ENCODE measurements at places on chromosomes 2 and 18. TPM values are rescaled to one million over a fixed set of nuclear protein-coding genes. Genes with fewer than 3 reads are reported as not detected.

- H3K27me3 ChIP-seq, result no peaks in the 10 kb centered on the region
- no peak overlapping the region for H3K4me3 ChIP-seq
- H3K4me1 ChIP-seq, result no peaks in the 10 kb centered on the region
- H3K36me3 ChIP-seq, result no peaks in the 10 kb centered on the region
- DNase-seq, result no peak
- no peak overlapping the region for H3K27ac ChIP-seq
Measured at GRCh38 chr2:239042046-239042445, 194.2 kb downstream of the TWIST2 start.

DNA sequence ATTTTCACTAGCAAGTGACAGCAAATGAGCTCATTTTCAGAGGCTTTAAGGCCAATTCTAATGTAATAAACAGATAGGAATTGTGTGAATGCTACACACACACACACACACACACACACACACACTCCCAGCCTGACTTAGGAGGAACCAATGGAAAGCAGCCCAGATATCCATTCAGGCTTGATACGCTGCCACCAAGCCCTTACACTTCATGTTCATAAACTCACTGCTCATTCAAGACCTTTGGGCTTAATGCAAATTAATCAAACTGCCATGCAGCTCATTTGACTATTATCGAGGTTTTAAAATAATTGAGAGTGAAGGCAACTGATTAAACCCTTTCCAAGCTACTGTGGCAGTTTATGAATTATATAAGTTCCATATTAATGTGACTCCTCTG, 298.9 kb upstream of the NCKAP5 start:
- no peaks in the 10 kb centered on the region for H3K36me3 ChIP-seq
- H3K4me3 ChIP-seq, result no peak overlapping the region
- no peak overlapping the region for H3K27ac ChIP-seq
- H3K27me3 ChIP-seq, result no peaks in the 10 kb centered on the region

GRCh38 chr2:166419616-166419934, 43.8 kb upstream of the SCN9A start:
- no peak overlapping the region for H3K27ac ChIP-seq
- H3K27me3 ChIP-seq, result no peaks in the 10 kb centered on the region
- DNase-seq, result peak; percentile 56
- H3K36me3 ChIP-seq, result no peaks in the 10 kb centered on the region

The DPP10 gene
- total RNA-seq, result 26.3 TPM

DNA sequence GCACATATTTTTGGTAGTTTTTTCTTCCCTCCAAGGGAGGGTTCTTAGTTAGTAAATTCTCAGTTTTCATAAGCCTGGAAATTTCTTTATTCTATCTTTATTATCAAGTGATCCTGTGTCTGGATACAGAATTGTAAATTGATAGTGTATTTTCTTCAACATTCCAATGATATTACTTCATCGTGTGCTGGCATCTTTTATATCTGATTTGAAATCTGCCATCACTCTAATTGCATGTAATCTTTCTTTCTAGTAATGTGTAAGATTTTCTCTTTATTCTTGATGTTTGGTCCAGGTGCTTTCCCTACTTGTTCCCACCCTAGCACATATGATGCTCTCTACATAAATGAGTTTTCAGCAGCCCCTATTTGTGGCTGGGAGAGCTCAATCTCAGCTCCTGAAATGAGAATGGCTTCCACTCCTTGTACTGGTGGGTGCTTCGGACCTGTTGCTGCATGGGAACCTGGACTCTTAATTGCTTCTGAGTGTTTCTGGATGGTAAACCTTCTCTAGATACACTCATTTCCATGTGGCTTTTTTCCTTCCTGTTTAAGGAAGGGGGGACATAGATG, 102.7 kb downstream of the SMIM21 start:
- no peak overlapping the region for H3K4me3 ChIP-seq
- no peak overlapping the region for H3K27ac ChIP-seq
- no peaks in the 10 kb centered on the region for H3K4me1 ChIP-seq
- no peak for DNase-seq
- no peaks in the 10 kb centered on the region for H3K36me3 ChIP-seq

DNA sequence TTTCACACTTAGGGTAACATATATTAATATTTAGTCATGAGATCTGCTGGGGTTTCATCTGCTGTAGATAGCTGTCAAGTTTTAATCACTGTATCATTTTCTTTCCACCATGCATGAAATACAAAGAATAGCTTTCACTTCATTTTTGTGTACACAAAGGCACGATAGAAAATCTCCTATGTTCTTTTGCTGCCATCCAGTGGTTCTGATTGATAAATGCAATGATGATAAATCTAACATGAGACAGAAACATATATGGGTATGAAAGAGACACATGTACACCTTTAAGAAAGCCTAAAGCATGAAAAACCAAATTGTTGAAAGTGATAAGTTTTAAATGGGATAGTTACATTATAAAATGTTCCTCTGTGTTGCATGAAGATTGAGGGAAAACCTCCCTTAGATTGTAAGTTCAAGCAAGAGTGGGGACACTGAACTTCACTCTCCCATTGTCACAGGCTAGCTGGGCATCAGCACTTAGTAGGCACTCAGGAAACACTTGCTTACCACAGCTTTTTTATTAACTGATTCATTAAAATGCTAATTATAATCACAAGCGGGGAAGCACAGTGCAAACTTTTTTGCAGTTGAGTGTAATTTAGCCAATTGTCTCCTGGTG, 31.2 kb downstream of the C1D start:
- H3K4me1 ChIP-seq, result no peaks in the 10 kb centered on the region
- H3K27me3 ChIP-seq, result no peaks in the 10 kb centered on the region
- H3K36me3 ChIP-seq, result no peaks in the 10 kb centered on the region
- no peak overlapping the region for H3K4me3 ChIP-seq

The MPP4 gene
- not detected for total RNA-seq

- peak overlapping the region; percentile 78 for H3K4me3 ChIP-seq
- DNase-seq, result no peak
- no peak overlapping the region for H3K27ac ChIP-seq
- H3K27me3 ChIP-seq, result peaks cover 19% of the 10 kb centered on the region
Measured at GRCh38 chr18:21702602-21703001, 2.0 kb downstream of the ABHD3 start.

DNA sequence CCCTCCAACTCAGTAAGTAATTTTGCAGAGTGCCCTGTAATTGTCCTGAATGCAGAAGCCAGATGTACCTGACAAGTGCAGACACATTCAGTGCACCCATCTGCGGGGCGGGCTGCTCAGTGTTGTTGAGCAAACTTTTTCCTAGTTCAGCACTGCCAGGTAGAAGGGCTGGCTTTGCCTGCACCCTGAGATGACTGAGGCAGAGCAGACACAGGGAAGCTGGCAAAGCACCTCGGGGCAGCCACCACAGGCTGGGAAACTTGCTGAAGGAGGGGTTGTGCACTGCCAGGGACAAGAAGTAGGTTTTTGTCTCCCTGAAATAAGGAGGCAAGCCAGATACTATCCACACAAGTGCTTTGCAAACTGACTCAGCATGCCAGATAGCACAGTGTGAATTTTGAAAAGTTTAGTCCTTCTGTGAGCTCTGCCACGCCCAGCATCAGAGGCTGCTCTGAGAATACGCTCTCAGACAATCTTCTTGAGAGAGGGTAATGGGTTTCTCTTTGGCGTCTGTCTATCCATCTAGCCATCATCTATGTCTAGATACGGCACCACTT, 62.3 kb downstream of the SOWAHC start:
- no peak overlapping the region for H3K4me3 ChIP-seq
- H3K4me1 ChIP-seq, result no peaks in the 10 kb centered on the region
- DNase-seq, result no peak
- H3K27me3 ChIP-seq, result no peaks in the 10 kb centered on the region
- H3K27ac ChIP-seq, result no peak overlapping the region

- no peaks in the 10 kb centered on the region for H3K36me3 ChIP-seq
- no peak overlapping the region for H3K4me3 ChIP-seq
- DNase-seq, result no peak
- H3K27ac ChIP-seq, result no peak overlapping the region
Measured at GRCh38 chr2:100955226-100955625, 46.9 kb upstream of the RPL31 start.

The UGT1A5 gene
- not detected for total RNA-seq

- H3K36me3 ChIP-seq, result no peaks in the 10 kb centered on the region
- peaks cover 27% of the 10 kb centered on the region for H3K4me1 ChIP-seq
- H3K27me3 ChIP-seq, result no peaks in the 10 kb centered on the region
Measured at GRCh38 chr18:43757273-43757672, 480.0 kb upstream of the SYT4 start.

- H3K27ac ChIP-seq, result peak within 1 kb of the TSS; percentile 96
- DNase-seq, result peak; percentile 87
- peak within 1 kb of the TSS; percentile 82 for H3K4me3 ChIP-seq
- H3K4me1 ChIP-seq, result peaks cover 39% of the 10 kb centered on the region
- no peaks in the 10 kb centered on the region for H3K36me3 ChIP-seq
Measured at GRCh38 chr2:191245046-191245868, at the start of gene MYO1B. Gene MYO1B, plus strand, starts transcription at chr2:191245404. Its CDS starts 31,492 bp downstream, at chr2:191276896.

- no peak overlapping the region for H3K27ac ChIP-seq
- H3K4me3 ChIP-seq, result no peak overlapping the region
- no peak for DNase-seq
- H3K36me3 ChIP-seq, result no peaks in the 10 kb centered on the region
- H3K27me3 ChIP-seq, result no peaks in the 10 kb centered on the region
Measured at GRCh38 chr2:20989404-20989803, 54.5 kb downstream of the APOB start.

DNA sequence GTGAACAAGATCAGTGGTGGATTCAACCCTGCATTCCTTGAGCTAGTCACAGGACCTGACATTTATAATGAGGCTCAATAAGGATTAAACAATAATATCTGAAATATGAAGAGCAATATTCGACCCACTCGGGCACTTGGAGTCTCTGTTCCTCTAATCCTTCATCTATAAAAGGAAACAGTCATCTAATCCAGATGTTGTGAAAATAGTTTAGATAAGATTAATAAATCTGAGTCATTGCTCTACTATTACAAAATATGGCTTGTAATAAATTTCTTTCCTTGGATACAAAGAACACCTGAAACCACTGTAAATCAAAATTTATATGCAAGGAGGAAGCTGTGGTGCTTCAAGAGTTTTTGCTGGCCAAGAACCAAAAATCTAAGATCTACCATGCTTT, 846.9 kb upstream of the ACVR2A start:
- no peak overlapping the region for H3K27ac ChIP-seq
- H3K27me3 ChIP-seq, result no peaks in the 10 kb centered on the region
- H3K4me3 ChIP-seq, result no peak overlapping the region
- DNase-seq, result no peak
- peaks cover 11% of the 10 kb centered on the region for H3K4me1 ChIP-seq

The SRD5A2 gene
- total RNA-seq, result 0.03 TPM

DNA sequence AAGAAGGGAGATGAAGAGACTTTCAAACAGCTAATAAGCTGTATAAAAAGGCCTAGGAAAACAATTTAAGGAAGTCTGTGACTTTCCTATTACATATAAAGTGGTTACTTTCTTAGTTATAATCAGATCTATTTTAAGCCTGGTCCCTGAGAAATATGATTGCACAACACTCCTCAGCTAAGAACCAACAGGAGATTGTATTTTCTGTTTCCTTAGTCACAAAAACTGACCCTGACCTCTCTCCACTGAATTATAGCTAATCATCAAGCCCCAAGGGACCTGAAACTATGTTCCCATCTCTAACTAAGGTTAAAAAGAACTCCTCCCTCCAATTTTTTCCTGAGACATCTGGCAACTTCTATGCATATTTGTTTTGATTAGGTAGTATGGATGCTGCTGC, 106.9 kb downstream of the ROCK1 start:
- no peaks in the 10 kb centered on the region for H3K27me3 ChIP-seq
- no peak for DNase-seq
- no peak overlapping the region for H3K27ac ChIP-seq
- H3K4me3 ChIP-seq, result no peak overlapping the region
- H3K4me1 ChIP-seq, result no peaks in the 10 kb centered on the region

- no peaks in the 10 kb centered on the region for H3K4me1 ChIP-seq
- DNase-seq, result no peak
- H3K36me3 ChIP-seq, result no peaks in the 10 kb centered on the region
- H3K27me3 ChIP-seq, result no peaks in the 10 kb centered on the region
- no peak overlapping the region for H3K27ac ChIP-seq
- H3K4me3 ChIP-seq, result no peak overlapping the region
Measured at GRCh38 chr18:10895976-10896375, 253.4 kb downstream of the PIEZO2 start.

The ECEL1 gene
- 18.0 TPM for total RNA-seq

The FNDC4 gene
- total RNA-seq, result 13.7 TPM

The IL37 gene
- not detected for total RNA-seq

DNA sequence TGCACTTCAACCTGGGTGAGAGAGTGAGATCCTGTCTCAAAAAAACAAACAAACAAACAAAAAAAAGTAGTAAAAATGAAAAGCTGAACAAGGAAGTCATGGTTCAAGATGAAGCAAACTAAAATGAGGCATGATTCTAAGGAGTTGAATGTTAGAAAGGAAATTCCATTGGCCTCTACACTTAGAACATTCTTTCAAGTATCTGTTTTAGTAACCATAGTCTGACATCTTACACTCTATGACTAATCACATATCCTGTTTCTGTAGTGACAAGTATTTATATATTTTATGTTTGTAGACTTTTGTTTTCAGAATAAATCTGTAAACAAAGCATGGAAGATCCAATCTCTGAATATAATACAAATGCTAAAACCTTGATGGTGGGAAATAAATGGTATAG, 164.1 kb downstream of the KIAA1328 start:
- no peaks in the 10 kb centered on the region for H3K36me3 ChIP-seq
- DNase-seq, result no peak
- H3K4me3 ChIP-seq, result no peak overlapping the region
- no peak overlapping the region for H3K27ac ChIP-seq

The CHPF gene
- 252 TPM for total RNA-seq

Data from GM23338 (cell line).